Iris pigment epithelial cell (primary cell): ENCODE measurements at places on chromosomes 7 and 10.

- DNase-seq, result no peak
Measured at GRCh38 chr10:132192991-132193665, 6.4 kb downstream of the DPYSL4 start.

GRCh38 chr7:137992550-137993394 lies 9.1 kb downstream of the CREB3L2 start:
- DNase-seq, result peak; percentile 97

DNA sequence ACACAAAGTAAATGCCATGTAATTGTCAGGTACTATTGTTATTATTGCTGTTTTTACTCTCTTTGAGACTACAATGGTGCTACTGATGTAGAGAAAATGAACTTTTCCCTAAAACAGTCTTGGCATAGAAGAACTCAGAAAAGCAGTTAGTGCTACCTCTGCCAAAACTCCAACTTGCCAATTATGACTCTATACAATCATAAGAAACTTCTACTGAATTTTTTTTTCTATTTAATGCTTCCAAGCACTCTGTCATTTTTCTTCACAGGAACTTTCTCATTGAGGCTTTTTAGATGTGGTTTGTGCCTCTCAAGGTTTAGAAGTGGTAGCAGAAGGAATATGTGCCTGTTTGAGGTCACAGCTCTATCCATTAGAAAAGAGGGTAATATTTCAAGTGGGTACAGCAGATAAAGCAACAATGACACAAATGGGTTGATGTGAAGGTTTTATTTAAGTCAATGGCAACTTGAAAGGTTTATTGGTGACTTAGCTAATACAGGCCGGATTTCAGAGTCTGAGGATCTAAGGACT lies 64.0 kb upstream of the FERD3L start:
- DNase-seq, result no peak

GRCh38 chr10:114470956-114471905 lies 66.9 kb upstream of the AFAP1L2 start:
- peak; percentile 69 for DNase-seq

DNA sequence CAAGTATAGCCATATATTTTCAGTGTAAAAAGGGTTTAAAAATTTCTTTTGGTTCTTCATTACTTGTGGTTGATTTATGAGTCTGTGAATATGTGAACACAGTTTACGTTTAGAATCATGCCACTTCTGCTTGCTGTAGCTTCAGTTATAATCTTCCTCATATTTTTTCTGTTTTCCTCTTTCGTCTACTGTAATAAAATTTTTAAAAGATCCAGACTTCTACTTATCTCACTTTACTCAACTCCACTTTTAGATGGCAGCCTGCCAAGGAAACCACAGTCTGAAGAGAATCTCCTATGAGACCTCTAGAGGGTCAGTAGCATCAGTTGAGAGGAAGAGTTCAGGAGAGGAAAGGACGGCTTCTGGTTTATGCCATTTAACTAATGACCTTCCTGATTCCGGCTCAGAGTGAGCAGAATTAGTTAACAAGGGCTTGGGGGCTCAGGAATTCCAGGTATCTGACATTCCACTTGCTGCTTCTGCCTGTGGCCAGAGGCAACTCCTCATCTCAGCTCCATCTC lies 21.4 kb downstream of the CREB5 start:
- DNase-seq, result peak; percentile 60

GRCh38 chr7:130486954-130487436 lies 4.9 kb upstream of the MEST start:
- no peak for DNase-seq

GRCh38 chr7:84134169-84134568 lies 60.4 kb downstream of the SEMA3A start:
- DNase-seq, result no peak

DNA sequence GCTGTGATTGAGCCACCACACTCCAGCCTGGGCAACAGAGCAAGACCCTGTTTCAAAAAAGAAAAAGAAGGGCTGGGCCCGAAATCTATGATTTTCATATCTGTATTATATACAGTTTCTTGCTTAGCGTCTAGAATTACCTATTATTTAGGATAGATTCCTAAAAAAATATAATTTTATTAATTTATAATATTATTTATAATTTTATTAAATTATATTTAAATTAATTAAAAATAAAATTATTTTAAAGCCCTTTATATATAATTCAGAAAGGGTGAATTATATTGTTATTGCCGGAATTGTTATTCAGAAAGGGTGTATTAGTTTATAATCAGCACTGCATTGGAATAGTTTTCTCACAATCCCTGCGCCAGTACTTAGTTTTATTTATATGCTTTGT lies 14.5 kb downstream of the PPP1R9A start:
- DNase-seq, result no peak

GRCh38 chr10:96497391-96497790 lies 16.3 kb downstream of the TLL2 start:
- DNase-seq, result no peak

DNA sequence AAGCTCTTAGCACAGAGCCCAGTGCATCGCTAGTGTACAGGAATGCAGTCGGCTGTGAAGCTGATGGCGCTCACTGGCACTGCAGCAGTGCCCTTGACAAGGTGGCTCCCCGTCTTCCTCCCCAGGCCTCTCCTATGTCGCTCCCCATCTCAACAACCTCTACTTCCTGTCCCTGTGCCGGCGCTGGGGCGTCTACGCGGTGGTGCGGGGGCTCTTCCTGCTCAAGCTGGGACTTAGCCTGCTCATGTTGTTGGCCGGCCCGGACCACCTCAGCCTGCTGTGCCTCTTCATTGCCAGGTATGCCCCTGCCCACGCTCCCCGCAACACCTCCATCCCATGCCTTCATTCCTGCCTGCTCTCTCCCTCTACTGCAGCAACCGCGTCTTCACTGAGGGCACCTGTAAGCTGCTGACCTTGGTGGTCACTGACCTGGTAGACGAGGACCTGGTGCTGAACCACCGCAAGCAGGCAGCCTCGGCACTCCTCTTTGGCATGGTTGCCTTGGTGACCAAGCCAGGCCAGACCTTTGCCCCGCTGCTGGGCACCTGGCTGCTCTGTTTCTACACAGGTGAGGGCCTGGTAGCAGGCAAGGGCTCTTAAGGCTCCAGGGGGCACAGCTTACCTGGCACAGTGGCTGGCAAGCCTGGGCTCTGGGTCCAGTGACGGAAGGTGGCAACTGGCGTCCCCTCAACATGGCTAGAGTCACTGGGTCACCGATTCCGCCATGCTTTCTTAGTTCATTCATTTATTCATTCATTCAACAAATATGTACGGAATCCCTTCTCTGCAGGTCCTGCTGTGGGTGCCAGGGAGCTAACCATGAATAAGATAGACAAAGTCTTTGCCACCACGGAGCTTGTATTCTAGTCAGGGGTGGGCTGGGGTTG lies 22.3 kb upstream of the C10orf95 start:
- no peak for DNase-seq

- DNase-seq, result no peak
Measured at GRCh38 chr7:148921806-148922205, 37.7 kb upstream of the EZH2 start.

- DNase-seq, result no peak
Measured at GRCh38 chr7:78765943-78766729, 687.3 kb downstream of the MAGI2 start.

DNA sequence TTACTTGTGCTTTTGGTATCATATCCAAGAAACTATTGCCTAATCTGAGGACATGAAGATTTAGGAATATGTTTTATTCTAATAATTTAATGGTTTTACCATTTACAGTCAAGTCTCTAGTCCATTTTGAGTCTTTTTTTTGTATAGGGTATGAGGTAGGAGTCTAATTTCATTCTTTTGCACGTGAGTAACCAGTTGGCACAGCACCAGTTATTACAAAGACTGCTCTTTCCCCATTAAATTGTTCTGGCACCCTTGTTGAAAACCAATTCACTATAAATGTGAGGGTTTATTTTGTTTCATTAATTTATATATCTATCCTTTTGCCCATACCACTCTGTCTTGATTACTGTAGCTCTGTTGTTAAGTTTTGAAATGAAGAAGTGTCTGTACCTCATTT lies 381.6 kb downstream of the SUGCT start:
- peak; percentile 19 for DNase-seq

DNA sequence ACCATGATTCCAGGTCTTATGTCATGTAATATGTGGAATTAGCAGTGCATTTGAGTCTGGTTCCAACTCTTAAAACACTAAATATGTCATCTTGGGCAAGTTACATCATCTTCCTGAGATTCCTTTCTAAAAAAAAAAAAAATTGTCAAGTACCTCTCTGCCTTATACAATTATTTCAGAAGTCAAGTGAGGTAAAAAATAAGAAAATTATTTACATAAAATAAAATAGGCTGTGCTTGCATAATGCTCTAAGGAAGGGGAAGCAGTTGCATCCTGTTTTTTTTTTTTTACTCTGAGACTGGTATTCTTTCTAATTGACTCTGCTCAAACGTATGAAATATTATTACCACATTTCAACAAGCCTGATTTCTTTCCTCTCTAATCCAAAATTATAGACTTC lies 55.1 kb upstream of the SEMA3A start:
- no peak for DNase-seq

- peak; percentile 37 for DNase-seq
Measured at GRCh38 chr10:133438711-133439273, 14.4 kb upstream of the SPRN start.

- DNase-seq, result peak; percentile 8
Measured at GRCh38 chr10:99339077-99339476, 9.9 kb downstream of the CNNM1 start.

DNA sequence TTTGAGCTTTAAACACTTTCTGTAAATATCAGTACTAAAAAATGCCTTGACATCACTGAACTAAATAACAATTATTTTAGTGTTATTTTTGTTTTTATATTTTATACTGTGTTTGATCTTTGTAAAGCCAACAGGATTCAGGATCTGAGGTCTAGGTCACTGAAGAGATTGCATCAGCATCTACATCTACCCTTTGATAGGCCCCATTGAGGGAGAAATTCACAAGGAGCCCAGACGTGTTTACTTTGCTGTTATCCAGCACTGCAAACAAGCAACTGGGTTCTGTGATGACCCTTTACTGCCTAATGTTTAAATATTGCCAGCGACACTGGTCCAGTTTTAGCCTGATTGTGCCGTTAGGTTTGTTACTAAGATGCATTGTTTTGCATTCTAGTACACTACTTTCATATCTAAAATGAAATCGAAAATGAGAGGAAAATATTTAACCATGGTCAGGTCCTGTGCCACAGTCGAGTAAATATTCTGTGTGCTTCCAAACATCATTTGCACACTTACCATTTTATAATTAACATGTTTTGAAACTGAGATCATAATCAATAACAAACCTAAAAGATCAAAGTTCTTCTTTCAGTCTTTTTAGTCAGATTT lies 48.7 kb downstream of the SP8 start:
- no peak for DNase-seq

- no peak for DNase-seq
Measured at GRCh38 chr10:76882796-76883195, 754.8 kb downstream of the KCNMA1 start.

GRCh38 chr7:155506854-155507337 lies 39.5 kb downstream of the CNPY1 start:
- DNase-seq, result peak; percentile 6

GRCh38 chr7:104208421-104208780 lies 588 bp upstream of the ORC5 start:
- DNase-seq, result no peak

DNA sequence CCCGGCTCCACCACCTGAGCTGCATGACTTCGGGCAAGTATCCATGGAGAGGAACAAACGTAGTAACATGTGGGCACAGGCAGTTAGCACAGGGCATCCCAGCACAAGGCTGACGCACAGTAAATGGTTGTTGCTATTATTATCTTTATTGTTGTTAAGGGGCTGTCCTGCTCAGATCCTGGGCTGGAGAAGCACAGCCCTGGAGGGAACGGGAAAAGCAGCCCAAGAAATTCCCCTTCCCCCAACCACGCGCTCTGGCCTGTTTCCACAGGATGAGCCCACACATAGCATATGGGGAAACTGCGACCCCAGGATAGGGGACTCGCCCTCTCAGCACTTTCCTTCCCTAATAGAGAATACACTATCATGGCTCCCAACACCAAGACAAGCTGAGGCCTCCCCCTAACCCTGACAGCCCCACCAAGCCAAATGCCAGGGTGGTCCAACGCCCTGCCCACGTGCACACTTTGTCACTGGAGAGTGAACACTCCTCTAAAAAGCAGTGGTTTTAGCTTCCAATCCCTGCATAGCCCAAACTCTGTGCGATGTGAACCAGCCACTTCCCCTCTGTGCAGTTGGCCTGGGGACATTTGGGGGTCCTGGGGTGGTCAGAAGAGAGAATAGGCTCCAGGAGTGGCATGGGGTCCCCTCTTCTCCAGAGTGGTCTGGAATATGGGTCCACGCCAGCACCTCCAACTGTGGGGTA lies 11.0 kb downstream of the PSD start:
- DNase-seq, result no peak

DNA sequence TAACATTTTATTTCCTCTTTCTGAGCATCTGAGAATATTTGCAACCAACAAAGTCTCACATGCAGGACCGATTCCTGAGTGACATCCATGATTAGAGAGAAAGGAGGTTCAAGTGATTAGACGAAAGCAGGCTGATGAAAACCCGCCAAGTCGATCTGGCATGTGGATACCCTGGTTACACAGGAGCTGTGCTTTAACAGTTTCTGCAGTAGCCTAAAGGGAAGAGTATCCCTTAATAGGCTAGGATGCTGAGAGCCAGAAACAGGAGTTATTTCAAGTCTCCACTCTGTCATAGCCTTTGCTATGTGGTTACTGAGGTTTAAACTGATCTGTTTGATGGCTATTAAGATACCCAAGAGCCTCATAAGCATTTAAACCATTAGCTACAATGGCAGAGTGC lies 82.5 kb downstream of the PRKCQ start:
- no peak for DNase-seq

DNA sequence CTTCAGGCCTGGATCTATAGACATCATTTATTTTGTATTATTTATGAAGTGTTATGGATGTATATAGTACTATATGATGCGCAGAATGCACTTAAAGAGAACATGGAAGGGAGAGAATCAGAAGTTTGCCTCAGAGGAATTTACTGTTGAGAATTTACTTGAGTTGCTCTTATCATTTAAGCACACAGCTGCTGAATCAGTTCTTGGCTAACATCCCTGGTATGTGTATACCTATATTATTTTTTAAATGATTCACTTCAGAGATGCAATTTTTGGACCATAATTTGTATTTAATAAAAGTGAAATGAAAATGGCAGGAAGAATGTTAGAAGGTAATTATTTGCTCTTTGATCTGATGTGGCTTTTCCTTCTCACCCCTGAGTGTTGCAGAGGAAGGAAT lies 191.6 kb downstream of the BICC1 start:
- DNase-seq, result peak; percentile 84

DNA sequence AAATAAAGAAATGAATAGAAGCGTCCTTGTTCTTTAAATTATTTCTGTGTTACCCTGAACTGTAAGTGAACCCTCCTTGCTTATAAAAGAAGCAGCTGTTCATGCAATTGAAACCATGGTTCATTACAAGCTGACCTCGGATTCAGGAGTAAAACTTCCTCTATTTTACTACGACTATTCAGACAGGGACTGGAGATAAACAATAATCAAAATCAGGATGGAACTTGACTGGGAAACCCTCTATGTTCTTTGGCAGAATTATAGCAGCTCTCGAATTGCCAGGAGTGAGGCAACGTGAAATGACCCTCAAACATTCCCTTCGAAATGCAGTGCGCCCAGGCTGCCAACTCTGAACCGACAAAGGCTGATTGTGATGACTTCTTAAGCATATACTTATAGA lies 172.1 kb downstream of the CYP26A1 start:
- peak; percentile 47 for DNase-seq
